ENCODE measurements at places on chromosomes 7 and 10.

GRCh38 chr7:72394016-72394415, 18.1 kb downstream of the CALN1 start:
- DNase-seq = no peak

DNA sequence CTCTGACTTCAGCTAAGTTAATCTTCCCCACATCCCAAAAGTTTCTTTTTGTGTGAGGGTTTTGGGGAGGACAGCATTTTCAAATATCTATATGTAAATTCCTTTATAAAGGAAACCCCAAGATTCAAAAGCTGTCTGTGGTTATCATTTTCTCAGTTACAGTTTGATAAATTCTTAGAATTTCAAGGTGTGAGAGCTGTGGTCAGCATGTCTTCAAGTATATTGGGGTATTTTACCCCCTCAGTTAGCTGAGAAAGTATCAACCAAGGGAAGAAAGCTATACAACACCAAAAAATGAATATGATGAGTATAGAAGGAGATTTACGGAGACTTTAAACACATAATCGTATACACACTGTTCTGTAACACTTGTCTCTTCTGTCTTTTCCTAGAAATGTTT, 109.2 kb downstream of the SND1 start:
- no peak for DNase-seq

DNA sequence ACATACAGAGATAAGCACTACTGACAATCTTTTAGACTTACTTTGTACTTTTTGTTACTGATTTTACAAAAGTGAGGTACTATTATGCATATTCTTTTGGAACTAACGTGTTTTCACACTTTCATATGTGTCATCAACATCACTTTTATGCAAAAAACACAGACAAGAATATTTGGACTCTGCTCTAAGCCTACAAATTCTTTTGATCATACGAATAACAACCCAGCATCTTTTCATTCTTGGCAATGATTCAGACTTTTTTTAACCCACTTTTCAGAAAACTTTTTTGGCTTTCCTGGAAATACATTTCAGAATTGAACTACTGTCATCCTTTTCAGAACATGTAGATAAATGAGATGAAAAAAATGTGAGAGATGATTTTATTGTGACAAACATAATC, 30.2 kb downstream of the USP6NL start:
- no peak for DNase-seq

GRCh38 chr10:114289096-114289436, 50.0 kb downstream of the VWA2 start:
- no peak for DNase-seq

- no peak for DNase-seq
Observed at GRCh38 chr10:11192304-11193000, 174.8 kb downstream of the CELF2 start.

DNA sequence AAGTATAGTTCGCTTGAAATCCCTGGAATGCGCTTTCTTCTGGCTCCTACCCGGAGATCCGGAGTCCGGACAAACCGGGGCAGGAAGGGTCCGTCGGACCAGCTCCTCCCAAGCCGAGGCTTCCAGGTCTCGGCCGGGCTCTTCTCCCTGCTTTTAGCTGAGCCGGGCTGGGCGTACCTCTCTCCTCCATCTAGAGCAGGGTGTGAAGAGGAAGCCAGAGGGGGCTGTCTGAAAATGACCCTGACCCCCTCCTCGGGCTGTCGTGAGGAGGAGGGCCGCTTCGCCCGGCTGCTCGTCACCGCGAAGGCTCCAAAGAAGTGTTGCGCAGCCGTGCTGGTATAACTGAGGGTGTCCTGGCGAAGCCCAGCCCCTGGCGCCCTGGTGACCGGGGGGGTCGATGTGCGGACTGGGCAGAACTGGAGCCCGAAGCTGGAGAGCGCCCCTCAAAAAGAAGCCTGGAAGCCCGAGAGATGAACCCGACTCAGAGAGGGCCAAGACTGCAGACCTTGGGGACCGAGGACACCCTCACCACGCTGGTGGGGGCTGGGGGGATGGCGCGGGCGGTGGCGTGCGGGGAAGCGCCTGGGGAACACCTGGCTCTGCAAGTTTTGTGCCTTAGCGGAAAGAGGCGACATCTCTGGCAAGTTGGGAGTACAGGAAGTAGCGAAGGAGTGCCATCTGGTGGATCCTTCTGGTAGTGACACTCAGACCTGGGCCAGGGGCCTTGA, 5.7 kb downstream of the KAZALD1 start:
- peak; percentile 83 for DNase-seq
